ENCODE measurements at places on chromosomes 12 and 14.

DNA sequence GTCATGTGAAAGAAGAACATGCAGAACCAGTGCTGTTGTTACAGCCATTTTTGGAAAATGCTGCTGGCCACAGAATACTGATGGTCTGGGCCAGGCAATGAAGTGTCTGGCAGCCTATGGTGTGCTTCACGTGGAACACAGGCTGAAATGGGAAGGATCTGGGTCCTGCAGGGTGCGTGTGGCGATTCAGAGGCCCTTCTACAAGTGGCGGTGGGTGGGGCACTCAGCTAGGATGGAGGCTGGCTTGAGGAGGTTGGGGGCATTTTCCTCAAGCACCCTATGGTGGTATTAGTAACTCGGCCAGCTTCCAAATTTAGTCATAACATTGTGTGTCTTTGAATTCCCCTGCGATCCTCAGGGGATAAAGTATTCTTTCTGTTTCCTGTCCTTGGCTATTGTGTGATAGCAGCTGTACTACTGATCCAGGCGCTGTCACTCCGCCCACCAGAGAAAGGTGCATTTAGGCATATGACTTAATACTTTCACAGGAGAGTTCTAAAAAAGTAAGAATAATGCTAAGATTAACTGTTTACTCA is 9.2 kb upstream of the RAD52 start:
- no peak for DNase-seq

GRCh38 chr14:93219103-93219726 is 12.2 kb downstream of the UBR7 start:
- peak; percentile 42 for DNase-seq

DNA sequence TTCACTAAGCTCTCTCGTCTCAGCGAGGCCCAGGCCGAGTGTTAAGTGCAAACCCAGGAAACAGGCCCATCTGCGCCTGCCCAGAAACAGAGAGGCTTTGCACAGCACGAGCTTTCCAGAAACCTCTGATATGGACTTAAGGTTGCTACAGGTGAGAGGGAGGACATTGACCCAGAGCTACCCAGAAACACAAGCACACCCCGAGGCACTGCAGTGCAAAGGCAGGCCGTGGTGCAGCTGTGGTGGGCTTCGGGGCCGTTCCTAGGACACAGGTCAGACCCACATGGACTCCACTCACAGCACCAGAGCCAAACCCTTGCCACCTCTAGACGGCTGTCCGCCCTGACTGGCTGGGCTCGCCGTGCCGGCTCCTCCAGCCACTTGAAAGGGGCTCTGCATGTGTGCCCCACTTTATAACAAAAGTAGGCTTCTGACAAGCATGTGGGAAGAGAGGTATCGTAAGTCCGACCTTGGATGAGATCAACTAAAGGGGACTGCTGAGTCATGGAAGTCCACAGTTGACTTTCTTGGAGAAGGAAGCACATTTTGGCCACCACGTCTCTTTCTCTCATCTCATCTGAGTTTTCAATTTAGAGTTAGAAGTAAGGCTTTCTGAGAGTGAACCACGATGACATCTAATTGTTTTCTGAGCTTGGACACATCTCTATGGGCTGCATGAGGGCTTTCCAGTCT is 38.2 kb downstream of the CACNA2D4 start:
- DNase-seq: no peak

DNA sequence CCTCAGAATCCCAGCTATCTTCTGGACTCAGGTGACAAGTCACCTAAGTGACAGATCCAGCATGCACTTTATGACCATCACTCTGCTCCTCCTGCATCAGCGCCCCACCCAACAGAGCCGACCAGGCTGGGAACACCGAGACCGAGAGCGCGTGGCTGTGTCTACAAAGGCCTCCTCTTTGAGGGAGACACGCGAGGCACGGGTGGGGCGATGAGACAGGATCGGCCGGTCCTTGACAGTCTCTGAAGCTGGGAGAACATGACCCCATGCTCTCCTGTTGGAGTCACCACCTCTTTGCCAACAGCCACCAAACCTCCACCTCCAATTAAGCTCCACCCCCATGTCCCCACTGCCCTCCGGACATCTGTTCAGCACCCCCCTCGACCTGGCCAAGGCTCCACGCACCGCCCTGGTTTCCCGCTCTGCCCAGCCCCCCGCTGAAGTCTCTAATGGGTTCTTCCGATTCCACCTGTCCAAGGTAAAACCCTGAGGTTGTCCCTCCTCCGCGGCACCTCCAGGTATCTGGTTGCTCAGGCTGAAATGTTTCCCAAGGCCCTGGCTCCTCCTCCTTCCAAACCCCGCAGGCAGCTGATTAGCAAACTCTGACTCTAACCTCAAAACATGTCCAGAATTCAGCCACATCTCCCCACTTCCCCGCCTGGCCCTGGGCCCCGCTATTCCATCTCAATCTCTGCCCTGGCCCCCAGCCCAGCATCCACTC is 31.5 kb downstream of the HSP90AA1 start:
- peak; percentile 59 for DNase-seq

GRCh38 chr12:41634091-41634490 is 446.0 kb downstream of the PDZRN4 start:
- no peak for DNase-seq

- DNase-seq: peak; percentile 57
Measured at GRCh38 chr12:113889076-113889475, 77.0 kb downstream of the RBM19 start.

DNA sequence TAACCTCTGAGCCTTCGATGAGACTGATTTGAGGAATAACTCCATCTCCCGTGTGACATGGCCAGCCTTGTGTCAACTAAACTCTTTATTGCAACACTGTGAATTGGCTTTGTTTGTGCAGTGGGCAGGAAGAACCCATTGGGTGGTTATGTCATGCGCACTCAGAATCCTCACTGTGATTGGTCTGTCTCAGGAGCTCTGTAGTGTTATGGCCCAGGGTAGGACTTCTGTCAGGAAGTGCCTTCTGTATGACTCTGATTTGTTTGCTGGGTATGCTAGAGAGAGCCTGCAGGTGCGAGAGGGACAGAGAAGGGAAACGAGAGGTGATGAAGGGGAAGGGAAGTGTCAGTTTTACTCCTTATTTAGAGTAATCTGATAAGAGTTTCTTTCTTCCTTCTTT is 71.5 kb upstream of the DCD start:
- no peak for DNase-seq

DNA sequence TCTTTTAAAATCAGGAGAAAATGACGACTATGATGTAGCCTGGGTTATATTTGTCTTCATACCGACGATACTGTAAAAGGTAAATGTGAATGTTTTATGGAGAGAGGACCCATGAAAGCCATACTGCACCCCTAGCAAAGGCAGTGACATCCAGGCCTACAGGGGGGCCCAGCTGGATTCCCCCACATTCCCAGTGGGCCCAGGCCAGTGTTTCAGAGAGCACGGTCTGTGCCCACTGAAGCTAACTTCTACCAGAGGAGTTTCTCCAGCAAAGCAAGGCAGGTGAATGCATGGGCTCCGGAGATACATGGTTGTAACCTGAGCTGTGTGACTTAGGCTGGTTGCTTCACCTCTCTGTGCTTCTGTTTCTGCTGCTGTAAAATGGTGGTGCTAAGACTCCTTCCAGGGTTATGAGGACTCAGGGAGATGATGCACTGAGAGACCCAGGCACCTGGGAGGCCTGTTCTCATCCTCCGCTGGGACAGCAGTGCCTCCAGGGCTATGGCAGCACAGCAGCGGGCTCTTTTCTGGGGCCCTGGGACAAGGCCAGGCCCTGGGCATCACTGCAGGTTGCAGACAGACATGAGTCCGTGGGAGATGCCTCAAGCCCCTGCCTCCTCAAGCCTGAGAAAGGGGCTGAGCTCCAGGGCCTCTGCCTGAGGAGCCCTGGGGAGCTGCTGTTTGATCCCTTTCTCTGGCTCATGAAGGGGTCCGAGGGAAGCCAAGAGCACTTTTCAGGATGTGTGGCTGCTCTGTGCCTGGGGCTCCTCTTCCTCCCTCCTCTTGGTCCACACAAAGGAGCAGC is 73.7 kb downstream of the SERPINA3 start:
- DNase-seq: no peak

- peak; percentile 81 for DNase-seq
Measured at GRCh38 chr12:50597200-50598195, 92.7 kb downstream of the DIP2B start.
